ENCODE measurements at places on chromosomes 1 and 21.

DNA sequence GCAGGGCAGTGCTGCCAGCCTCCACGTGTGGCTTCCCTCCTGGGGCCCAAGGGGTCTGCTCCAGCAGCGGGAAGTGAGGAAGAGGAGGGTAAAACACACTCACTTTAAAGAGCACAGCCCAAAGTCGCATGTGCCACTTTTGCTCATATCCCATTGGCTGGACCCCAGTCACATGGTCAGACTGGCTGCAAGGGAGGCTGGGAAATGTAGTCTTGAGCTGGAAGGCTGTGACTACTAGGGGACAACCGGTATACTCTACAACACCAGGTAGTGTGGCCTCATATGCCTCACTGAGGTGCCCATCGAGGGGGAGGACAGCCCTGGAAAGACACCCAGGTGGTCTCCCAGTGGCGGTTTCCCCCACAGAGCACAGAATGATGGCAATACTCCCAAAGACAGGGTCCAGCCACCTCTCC is 45.2 kb downstream of the CAMK2N1 start:
- no peak for DNase-seq

DNA sequence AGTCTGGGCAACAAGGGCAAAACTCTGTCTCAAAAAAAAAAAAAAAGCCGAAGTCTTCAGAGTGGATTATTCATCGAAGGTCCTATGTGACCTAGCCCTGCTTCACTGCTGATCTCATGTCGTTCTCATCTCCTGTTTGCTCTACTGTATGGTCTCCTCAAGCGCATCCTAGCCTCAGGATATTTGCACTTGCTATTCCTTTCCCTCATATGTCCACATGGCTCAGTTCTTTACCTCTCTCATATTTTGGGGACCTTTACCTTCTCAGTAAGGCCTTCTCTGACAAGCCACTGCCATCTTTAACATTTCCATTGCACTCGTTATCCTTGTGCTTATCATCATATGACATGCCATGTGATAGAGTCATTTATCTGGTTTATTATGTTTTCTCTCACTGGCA is 2.6 kb downstream of the TBCE start:
- no peak for DNase-seq

- DNase-seq: no peak
Observed at GRCh38 chr1:232432313-232432712, 197.6 kb downstream of the SIPA1L2 start.

- no peak for DNase-seq
Observed at GRCh38 chr1:119475866-119476439, 31.1 kb upstream of the HSD3B1 start.

DNA sequence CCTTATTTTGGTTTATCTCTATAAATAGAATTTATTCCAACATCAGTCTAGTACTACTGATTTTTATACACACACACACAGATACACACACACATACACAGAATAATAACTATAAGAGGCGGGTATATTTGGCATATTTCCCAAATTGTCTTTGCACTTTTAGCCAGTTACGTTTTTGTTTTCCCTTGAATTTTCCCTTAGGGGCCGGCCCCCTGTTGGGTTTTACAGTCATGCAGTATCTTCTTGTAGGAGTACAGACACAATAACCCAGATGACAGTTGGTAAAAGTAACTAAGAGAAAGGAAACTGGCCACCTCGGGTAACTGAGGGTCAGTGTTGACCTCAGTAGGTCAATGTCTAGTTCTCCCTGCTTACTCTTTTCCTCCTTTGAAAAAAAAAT is 50.9 kb downstream of the DISP1 start:
- DNase-seq: no peak

GRCh38 chr1:116722016-116722838 is 32.0 kb upstream of the CD2 start:
- no peak for DNase-seq

DNA sequence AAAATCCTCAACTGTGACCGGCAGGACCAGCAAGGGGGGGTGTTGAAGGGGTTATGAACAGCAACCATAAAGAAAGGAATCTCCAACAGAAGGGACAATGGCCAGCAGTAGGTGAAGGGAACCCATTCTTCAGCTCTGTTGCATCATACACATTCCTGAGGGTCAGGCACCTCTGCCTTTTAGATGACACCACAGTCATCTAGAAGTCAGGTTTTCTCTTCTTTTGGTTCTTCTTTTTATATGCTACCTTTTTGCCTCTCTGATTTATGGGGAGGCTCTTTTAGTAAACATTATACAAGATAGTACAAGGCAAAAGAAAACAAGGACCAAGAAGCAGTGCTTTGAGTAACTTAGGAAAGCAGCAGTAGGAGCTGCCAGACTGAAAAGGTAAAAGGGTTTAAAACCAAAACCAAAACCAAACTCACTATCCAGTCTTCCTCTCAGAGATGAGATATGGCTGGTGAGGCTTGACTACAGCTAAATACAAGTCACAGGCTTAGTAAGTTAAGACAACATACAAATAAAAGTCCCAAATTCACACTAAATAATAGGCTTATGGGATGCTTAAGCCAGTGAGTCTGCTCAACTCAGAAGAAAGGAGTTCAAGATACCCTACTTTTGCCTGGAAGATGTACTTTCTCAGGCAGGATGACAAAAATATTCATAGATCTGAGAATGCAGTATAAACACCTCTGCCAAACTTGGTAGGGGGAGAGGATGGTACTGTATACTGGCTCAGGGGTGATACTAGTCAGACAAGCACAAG is 4.1 kb downstream of the TEX38 start:
- no peak for DNase-seq

DNA sequence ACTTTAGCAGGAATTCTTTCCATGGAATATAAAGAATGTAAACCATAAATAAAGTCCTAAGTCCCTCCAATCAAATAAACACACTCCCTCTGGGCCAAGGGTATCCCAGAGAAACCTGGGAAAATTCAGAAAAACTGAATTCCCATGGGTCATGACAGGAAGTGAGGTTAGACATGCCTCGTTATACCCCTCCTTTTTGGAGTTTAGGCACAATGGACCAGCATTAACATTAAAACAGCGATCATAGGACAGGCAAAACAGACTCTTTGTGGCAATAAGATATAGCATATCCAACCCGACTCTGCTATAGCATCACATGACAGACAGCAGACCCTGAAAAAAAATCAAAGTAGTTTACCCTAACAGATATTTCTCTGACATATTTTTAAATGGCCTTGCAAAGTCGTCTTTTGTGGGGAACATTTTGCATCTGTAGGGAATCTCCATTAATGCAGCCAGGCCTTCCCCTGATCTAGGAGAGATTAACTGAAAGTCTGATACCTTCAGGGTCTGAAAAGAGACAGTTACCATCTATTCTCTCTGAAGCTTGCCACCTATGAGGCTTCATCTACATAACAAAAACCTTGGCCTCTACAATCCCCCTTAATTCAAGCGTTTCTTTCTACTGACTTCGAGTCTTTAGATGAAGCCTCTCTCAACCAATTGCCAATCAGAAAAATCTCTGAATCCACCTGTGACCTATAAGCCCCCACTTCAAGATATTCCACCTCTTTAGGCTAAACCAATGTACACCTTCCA is 143.0 kb upstream of the KCNK1 start:
- no peak for DNase-seq

DNA sequence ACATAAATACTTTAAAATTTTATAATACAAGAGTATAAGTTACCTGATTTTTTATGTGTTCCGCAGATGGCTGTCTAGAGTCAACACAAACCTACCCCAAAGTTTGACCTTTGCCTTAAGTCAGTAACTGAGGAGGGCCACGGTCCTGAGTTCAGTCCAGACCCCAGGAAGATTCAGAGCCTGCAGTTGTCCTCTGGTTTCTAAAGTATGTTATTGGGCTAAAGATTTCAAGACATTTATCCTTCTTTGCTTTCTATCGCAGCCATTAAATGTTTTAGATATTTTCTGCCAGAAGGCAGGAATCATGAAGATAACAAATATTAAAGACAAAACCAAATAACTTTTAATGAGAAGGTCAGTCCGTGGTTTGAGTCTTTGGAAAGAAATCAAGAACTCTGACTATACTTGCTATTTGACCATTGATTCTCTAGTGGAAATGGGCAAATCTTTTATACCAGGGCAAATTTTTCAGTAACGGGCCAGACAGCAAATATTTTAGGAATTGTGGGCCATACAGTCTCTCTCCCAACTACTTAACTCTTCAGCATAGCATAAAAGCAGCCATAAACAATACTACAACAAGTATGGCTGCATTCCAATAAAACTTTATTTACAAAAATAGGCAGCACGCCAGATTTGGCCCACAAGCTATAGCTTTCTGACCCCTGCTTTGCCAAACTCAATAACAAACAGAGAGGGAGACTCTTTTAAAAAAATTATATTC is 38.0 kb upstream of the HAO2 start:
- no peak for DNase-seq

- no peak for DNase-seq
Observed at GRCh38 chr1:197468543-197469175, 200.6 kb downstream of the CRB1 start.

DNA sequence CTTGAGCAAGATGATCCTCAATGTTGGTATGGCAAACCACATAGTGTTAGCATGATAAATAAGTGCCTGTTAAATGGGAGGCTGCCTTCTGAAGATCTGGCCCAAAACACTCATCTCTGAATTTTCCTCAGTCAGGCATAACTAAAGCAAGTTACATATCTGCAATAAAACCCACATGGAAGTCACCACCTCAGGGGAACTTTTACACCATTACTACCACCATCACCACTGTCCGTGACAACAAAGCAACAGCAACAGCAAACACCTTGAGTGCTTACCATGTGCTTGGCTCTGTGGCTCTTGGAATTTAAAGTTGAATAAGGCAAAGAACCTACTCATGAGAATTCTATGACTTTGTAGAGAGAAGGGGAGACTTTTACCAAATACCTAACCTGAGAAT is 233.0 kb downstream of the ASTN1 start:
- no peak for DNase-seq

GRCh38 chr1:35574655-35575415 is 1.7 kb downstream of the TFAP2E start:
- no peak for DNase-seq

GRCh38 chr1:89615676-89616598 is 17.0 kb upstream of the LRRC8C start:
- DNase-seq: no peak

GRCh38 chr1:41678111-41678878 is 193.8 kb upstream of the EDN2 start:
- DNase-seq: no peak

- no peak for DNase-seq
Observed at GRCh38 chr1:72433591-72433990, 151.3 kb upstream of the NEGR1 start.

GRCh38 chr1:154657556-154657955 is 49.6 kb upstream of the ADAR start:
- no peak for DNase-seq

- DNase-seq: no peak
Observed at GRCh38 chr1:98677288-98677687, 15.8 kb downstream of the SNX7 start.

DNA sequence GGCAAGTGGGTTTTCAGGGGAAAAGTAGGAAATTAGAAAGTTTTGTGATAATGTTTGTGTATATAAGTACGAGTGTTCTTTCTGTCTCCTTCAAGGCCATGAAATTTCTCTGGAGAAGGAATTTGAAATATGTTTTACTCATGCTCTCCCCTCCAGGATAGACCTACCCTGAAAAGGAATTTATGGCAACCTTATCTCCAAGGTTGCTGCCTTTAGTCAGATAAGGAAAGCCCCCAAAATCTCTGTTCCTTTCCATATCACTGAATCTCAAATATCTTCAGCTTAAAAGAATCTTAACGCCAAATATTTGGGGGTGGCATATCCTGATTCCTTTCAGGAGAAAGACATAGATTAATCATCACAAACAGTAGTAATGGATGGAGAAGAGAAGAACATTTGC is 499 bp upstream of the C4BPB start:
- DNase-seq: no peak

- peak; percentile 73 for DNase-seq
Observed at GRCh38 chr1:109282497-109282951, 421 bp downstream of the PSRC1 start.

GRCh38 chr1:168319691-168320090 is 39.0 kb downstream of the TBX19 start:
- DNase-seq: no peak

DNA sequence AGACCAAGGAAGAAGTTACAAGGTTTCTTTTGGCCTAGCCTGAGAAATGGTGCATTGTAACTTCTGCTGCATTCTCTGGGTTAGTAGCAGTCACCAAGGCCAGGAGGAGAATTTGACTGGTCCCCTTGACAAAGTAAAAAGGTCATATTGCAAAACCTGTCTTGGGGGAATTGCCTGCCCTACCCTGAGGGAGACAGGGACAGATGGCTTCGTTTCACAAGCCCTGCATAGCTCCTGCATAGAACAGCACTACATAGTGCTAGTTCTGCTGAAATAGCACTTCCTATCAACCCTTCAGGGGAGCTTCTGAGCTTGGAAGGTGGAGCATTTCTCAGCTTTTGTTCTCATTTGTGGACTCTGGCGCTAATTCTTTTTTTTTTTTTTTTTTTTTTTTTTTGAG is 20.4 kb upstream of the AK2 start:
- no peak for DNase-seq

DNA sequence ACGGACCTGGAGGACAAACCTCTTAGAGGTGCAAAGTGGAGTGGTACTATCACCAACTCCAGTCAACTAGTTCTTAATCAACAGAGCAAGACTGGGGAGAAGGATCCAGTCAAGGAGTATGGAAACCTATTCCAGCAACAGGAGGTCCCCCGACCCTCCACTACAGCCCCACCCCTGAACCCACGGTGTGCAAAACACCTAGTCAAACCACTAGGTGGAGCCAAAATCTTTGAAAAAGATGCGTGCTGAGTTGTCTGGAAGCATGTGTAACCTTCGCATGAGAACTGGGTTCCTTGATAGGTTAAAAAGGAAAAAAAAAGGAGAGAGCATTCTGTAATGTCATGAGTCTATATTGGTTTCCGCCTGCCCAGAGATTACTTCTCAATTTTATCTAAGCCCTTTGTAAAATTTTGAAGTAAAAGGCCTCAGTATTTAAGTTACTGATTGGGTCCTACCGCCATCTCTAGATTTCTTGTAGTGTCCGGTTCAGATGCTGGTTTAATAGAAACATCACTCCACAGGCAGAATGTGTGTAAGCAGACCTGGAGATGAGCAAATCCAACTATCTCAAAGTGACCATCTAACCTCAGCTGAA is 81.9 kb upstream of the HAO2 start:
- DNase-seq: no peak
